ENCODE measurements at places on chromosomes 6 and 20. TPM values are rescaled to one million over a fixed set of nuclear protein-coding genes. Genes with fewer than 3 reads are reported as not detected.

DNA sequence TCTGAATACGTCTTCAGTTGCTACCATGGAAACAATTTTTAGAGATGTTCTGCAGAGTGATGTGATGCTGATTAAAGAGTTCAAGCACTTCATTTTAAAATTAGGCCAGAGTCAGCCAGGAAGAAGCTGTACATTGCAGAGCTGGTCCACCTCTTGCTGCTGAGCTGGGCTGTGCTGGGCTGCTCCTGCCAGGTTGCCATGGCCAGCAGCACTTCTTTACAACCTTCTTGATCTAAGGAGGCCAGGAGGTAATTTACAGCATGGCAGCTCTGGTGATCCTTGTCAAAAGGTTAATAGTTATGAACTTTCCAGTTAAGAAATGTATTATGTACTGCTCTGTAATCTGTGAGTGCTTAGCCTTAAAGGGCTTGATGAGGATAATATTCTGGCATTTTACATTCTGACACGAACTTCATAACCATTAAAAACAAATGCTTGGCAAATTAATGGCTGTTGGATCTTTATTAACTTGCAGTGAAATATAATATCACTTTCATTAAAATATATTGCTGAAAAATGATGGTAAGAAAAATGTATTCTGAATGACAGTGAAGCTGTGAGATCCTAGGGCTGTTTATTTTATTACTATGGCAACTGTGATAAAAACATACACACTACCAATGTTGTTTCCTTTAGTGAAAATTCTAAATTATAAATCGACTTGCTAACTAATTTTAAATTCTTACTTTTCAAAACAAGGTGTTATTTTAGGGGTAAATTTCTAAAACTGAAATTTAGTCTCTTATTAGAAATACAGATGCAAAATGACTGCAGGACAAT is 259.7 kb downstream of the RFPL4B start:
- DNase-seq, result no peak

The ULBP2 gene
- polyA plus RNA-seq, result 0.17 TPM

The GNAS-AS1 gene
- polyA plus RNA-seq, result 0.03 TPM

GRCh38 chr6:111973118-111973761 is 80.7 kb upstream of the CCN6 start:
- DNase-seq, result peak; percentile 39

The ANGPT4 gene
- polyA plus RNA-seq, result 0.14 TPM

The TFEB gene
- polyA plus RNA-seq, result 51.6 TPM

- DNase-seq, result no peak
Measured at GRCh38 chr6:121595646-121596045, 160.2 kb downstream of the GJA1 start.

The DCDC2 gene
- 0.47 TPM for polyA plus RNA-seq

The MEP1A gene
- polyA plus RNA-seq, result not detected

The ANKEF1 gene
- polyA plus RNA-seq, result 1.3 TPM

- DNase-seq, result no peak
Measured at GRCh38 chr20:64250027-64250426, 5.5 kb upstream of the PCMTD2 start.

DNA sequence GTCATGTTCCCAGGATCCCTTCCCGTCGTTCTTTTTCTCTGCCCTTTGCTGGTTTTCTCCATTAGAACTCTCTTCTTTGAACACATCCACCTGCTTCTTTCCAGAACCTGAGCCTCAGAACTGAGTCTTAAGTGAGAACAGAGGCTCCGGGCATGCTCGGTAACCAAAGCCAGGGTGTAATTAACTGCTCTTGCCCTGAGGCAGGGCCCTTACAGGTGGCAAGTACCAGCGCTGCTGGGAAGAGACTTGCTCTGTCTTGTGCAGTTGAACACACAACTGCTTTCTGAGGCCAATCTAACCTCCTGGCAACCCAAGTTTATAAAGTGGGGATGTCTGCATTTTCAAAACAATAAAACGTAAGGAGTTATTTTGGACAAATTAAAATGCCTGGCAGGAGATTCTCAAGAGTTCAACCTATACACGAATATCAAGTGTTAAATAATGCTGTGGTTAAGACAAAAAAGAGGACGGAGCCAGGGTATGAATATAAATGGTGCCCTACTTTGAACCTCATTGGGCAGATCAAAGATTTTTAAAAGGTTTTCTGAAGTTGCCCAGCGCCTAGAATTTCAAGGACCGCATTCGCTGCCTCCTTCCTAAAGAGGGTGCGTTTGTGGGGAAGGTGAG is 12.4 kb upstream of the DEK start:
- no peak for DNase-seq

- no peak for DNase-seq
Measured at GRCh38 chr20:23356203-23356602, 5.6 kb downstream of the NXT1 start.

DNA sequence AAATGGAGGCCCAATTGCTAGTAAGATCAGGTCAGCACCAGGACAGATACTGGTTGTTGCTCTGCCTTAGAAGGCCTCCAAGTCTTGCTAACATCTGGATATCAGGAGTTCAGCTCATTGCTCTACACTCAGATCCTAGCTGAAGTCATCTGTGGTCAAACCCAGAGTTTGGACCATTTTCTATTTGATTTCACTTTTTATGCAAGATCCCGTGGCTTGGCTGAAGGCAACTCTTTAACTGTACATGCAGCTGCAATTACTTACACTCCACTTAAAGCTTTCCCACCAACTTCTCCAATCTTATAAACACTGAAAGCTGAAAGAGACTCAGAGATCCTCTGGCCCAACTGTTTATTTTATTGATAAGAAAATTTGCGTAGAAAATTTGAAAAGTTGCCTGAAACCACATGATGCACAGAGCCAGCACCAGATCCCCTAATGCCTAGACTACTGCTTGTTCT is 2.7 kb downstream of the SLC17A2 start:
- no peak for DNase-seq

GRCh38 chr20:46255440-46256104 is 52.7 kb downstream of the CDH22 start:
- DNase-seq, result peak; percentile 61

The GMEB2 gene
- polyA plus RNA-seq, result 8.5 TPM

All from psoas muscle (tissue), 8 donors.